ENCODE measurements at places on chromosomes 2 and 18.

DNA sequence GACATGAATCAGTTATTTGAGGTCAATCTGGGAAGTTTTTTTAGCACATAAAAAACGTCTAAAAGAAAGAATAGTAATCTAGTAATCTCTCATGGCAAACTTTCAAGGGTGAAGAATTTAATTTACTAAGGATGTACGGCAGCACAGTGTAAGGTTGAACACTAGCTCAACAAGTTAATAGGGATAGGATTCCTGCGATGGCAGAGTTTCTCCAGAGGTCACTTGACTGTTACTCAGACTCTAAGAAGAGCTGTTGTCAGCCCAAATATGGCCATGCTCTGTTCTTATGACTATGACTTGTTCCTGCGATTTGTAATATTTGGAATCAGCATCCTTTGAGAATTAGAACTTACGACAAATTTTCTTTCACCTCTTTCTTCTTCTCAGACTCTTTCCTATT is 553.3 kb upstream of the TNP1 start:
- DNase-seq, result no peak

DNA sequence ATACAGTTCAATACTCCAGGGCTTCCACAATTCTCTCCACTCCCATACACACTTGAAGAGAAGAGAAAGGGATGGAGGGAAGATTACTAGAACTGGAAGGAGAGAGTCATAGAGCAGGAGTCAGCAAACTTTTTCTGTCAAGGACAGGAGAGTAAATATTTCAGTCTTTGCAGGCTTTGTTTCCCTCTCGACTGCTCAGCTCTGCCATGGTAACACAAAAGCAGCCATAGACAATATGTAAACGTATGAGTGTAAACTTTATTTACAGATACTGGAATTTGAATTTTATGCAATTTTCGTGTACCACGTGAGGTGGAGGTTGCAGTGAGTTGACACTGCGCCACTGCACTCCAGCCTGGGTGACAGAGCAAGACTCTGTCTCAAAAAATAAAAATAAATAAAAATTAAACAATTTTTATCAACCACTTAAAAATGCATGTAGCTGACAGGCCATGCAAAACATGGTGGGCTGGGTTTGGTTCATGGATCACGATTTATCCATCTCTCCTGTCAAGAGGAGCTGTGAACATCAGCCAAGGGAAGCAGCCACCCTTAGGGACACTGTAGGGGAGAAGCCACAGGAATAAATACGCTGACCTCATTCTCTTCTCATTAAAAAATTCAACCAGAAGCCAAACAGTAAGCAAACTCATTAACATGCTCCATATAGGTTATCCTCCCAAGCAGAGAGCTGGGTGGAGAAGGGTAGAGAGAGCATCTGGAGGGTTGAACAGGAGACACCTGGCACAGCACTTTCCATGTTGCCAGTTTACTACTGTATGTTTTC is 266.4 kb upstream of the FN1 start:
- DNase-seq, result no peak

DNA sequence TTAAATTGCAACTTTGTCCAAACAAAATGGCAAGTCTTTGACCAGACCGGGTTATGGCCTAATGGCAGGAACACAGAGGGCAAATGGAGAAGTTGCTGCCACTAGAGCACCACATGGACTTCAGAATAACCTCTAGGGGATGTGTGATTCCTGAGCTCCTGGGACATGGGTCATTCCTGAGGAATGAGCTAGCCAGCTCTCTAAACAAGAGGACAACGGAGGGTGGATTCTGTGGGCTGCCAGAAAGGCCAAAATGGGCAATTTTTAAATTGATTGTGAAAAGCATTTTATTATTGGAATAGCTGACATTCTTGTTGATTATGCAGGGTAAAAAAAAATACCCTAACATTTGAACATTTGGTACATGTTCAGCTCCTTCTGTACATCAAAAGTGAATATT is 109.8 kb upstream of the FZD5 start:
- DNase-seq, result no peak

GRCh38 chr2:120630031-120630701 is 105.5 kb upstream of the GLI2 start:
- no peak for DNase-seq

DNA sequence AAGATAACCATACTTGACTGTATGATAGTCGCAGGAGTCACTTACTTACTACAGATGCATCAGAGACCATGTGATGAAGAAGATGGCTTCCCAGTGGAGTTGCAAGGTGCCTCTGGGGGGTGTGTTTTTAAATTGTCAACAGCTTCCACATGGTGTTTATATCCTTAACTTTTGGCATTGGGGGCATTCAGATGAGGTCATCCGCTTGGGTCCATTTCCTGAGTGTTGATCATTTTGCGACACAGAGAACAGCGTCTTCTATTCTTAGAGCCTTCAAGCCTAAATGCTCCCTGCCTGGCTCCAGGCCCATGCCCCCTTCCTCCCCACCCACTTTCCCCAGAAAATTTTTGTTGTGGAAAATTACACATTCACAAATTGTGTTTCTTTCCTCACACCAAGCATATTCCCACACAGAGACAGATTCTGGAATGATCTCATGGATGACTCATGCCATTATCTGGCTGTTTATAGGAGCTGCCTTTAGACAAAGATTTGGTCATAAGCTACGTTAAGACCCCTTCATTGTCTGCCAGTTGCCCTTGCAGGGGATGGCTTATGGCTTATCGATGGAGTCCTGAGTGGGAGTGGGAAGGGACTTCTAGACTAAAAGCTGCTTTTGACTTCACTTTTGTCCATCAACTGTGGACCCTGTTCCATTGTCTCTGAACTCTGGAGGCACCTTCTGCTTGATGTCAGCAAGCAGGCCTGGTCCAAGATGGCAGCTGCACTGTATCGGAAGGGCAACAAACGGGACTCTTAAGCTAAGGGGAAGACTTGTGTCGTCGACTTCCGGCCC is 91.8 kb downstream of the CABLES1 start:
- DNase-seq, result peak; percentile 86

GRCh38 chr2:199631129-199631528 is 173.4 kb upstream of the SATB2 start:
- DNase-seq, result no peak

DNA sequence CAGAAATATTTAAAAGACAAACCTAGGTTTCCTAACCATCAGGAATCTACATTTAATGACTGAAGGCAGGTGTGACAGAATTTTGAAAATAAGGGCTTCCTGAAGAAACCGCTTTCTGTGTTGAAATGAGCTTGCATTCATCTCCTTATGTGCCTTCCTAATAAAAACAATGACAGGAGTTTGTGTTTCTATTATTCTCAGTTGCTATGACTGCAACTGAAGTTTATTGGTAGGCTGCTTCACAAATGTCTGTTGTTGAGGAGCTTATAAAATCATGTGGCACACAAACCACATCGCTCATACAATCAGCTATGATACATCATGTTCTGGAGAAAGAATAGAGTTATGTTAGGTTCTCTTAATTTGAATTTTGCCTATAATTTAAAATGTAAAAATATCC is 362.7 kb upstream of the SLC8A1 start:
- DNase-seq, result no peak

GRCh38 chr2:37648331-37649011 is 23.0 kb downstream of the CDC42EP3 start:
- DNase-seq, result peak; percentile 80

DNA sequence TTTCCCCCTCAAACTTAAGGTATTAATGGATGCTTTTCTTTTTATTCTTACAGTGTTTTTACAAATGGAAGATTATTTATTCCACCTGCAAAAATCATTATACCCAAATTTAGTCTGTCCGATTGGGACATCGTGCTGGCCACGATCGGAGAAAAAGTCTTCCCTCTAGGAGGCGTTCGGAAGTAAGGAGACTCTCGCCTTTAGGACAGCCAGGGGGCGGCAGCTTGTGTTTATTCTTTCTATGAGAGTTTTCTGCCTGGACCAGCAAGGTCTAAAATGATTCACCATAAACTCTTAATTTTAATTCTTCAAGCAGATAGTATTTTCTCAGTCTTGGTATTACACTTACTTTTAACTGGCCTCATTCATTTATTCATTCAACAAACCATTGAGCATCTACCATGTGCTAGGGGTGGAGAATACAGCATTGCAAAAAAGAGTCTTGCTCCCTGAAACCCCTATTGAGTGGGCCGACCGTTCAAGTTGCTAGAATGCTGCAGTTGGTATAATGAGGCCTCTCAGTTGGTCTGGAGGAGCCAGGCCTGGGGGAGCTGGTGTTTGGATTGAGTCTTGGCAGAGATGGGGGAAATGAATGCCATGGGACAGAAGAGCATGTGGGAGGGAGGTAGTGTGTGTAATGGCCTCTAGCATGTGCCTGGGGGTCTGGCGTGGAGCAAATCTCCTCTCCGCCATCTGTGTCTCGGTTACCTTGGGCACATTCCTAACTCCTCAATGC is 38.7 kb downstream of the DCDC2C start:
- DNase-seq, result no peak

- no peak for DNase-seq
Measured at GRCh38 chr2:21890041-21890440, 766.3 kb downstream of the TDRD15 start.

- DNase-seq, result no peak
Measured at GRCh38 chr2:207434306-207434705, 95.5 kb upstream of the CREB1 start.

- no peak for DNase-seq
Measured at GRCh38 chr2:29723255-29724001, 198.0 kb downstream of the ALK start.

GRCh38 chr2:154452906-154453493 is 245.5 kb upstream of the KCNJ3 start:
- no peak for DNase-seq

DNA sequence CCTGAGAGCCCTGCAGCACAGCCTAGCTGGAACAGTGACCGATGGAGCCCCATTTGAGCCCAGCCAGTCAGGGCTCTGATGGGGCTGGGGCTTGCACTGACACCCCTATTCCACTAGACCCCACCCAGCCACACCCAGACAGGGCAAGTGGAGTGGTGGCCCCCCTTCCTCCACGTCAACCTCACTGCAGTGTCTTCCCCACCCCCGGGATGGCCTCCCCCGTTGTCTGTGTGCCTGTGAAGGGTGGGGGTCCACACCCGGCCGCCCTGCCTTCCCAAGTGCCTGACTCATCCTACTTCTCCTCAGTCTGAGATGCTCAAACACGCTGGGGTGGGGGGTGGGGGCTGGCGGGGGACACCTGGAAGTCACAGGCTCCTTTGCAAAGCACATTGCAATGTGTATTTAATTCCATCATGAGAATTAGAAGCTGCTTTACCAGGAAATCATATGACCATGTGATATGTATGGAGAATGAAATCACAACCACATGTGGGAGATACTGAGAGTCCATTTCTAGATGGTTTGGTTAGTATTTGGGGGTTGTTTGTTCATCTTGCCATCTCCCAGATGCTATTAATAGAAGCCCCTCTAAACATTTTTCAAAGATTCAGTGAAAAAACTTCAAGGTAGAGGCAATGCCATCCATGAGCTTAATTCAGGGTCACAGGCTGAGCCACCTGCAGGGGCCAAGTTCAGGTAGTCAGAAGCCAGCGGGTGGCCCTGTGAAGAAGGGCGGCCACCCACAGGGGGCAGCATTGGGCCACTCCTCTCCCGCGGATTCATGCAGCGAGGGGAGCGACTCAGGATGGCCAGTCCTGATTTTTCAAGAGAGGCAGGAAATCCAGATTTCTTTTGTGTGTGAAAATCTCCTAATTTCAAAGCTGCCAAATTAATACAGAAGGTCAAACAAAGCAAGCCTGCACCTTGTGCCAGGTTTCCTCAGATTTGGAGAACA is 22.7 kb upstream of the GMPPA start:
- no peak for DNase-seq

DNA sequence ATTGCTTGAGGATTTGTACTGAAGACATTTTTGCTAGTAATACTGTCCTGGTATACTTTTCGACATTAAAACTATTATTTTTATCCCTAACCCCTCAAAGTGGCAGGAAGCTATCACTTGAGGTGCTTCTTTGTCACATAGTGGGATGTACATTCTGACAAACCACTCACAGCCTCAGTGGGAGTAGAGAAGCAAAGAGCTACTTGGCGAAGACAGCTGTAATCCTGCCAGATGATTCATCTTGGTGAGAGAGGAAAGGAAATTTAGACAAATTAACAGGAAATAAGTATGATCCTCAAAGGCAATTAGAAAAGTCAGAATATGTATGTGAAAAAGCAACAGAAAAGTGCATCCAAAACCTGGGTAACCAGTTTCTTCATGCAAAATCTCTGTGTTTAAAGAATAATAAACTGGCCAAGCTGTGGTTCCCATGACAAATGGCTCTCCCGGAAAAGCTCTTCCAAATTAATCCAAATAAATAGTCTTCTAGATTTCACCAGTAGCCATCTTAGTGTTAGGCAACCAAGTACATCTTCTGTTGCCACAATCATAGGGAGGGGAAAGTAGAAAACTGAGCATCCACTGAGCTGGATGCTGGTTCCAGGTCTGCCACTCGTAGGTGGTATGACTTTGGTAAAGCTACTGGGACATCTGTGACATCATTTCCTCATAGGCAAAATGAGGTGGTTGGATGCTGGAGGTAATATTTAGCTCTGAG is 308.0 kb upstream of the LYPD1 start:
- no peak for DNase-seq

GRCh38 chr2:36511858-36512603 is 85.9 kb downstream of the FEZ2 start:
- DNase-seq, result no peak

DNA sequence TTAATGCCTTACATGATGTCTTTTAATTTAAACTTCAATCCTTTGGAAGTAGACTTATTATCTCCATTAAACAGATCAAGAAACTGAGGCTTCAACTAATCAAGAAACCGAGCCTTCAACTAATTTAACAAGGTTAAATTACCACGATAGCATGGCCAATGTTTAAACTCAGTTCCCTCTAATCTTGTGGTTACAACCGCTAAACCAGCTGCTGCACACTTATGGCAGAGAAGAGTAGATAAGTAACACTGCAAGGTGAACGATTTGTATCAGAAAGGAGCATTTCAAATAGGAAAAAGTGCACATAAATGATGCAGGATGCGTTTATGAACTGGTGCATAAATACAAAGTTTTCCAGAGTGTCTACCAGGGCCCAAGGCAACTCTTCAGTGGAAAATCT is 144.6 kb upstream of the CAVIN2 start:
- DNase-seq, result no peak

DNA sequence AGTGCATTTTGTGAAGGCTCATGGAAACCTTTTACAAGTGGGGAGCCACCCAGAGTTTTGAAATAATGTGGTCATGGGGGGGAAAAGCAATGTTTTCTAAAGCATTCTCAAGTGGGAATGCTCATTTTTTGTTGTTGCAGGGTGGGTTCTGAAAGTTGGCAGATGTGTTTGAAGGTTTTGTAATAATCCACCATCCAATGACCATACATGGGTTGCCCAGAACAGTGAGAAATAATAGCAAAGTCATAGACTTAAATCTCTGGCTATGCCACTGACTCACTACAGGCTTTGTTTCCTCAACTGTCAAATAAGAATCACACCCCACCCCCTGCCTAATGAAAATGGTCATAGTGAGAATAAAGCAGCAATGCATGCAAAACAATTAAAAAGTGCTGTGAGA is 2.9 kb downstream of the DSG3 start:
- DNase-seq, result no peak

Data from suprapubic skin (tissue), 4 donors.